ENCODE measurements at places on chromosomes 6 and 20. TPM values are rescaled to one million over a fixed set of nuclear protein-coding genes. Genes with fewer than 3 reads are reported as not detected.

The RWDD2A gene
- 2.7 TPM for total RNA-seq

The MYMX gene
- not detected for total RNA-seq

The MED20 gene
- 30.2 TPM for total RNA-seq

The ROS1 gene
- total RNA-seq = not detected

The E2F3 gene
- 13.7 TPM for total RNA-seq

The VGLL2 gene
- not detected for total RNA-seq

The NKAPL gene
- 1.4 TPM for total RNA-seq

Data from melanocyte of skin (primary cell).